ENCODE measurements at places on chromosomes 2 and 18. TPM values are rescaled to one million over a fixed set of nuclear protein-coding genes. Genes with fewer than 3 reads are reported as not detected.

INHA gene
- total RNA-seq, result 0.50 TPM

VAMP5 gene
- total RNA-seq, result 27.1 TPM

PRKAG3 gene
- total RNA-seq, result not detected

UBE2F gene
- total RNA-seq, result 55.9 TPM

SPIRE1 gene
- 40.9 TPM for total RNA-seq

IL18R1 gene
- total RNA-seq, result 0.33 TPM

ABCG8 gene
- total RNA-seq, result not detected

NCKAP5 gene
- total RNA-seq, result 1.6 TPM

TP53I3 gene
- total RNA-seq, result 31.3 TPM

TXNDC2 gene
- total RNA-seq, result 0.22 TPM

FIGLA gene
- total RNA-seq, result not detected

TCF23 gene
- total RNA-seq, result not detected

CYB5A gene
- total RNA-seq, result 54.6 TPM

SLC4A5 gene
- total RNA-seq, result 0.44 TPM

SKA1 gene
- total RNA-seq, result 9.9 TPM

KCNE4 gene
- total RNA-seq, result 12.6 TPM

AFF3 gene
- 3.1 TPM for total RNA-seq

TTL gene
- 84.6 TPM for total RNA-seq

CCDC102B gene
- total RNA-seq, result 13.4 TPM

KLHL30 gene
- total RNA-seq, result not detected

AQP12B gene
- not detected for total RNA-seq

ARHGAP28 gene
- total RNA-seq, result 5.9 TPM

CPO gene
- total RNA-seq, result 0.12 TPM

SCN1A gene
- total RNA-seq, result 0.11 TPM

PPP1R1C gene
- 2.2 TPM for total RNA-seq

SGPP2 gene
- total RNA-seq, result not detected

FAM98A gene
- 48.0 TPM for total RNA-seq
